MV-4-11 (cell line): ENCODE measurements at places on chromosomes 13 and 19.
A peak's percentile ranks its signal among the peaks of the same experiment; 100 is the strongest.

- no peak for DNase-seq
Observed at GRCh38 chr13:48873587-48873986, 102.1 kb upstream of the FNDC3A start.

- no peak for DNase-seq
Observed at GRCh38 chr19:36149673-36150406, 2.4 kb downstream of the COX7A1 start.

DNA sequence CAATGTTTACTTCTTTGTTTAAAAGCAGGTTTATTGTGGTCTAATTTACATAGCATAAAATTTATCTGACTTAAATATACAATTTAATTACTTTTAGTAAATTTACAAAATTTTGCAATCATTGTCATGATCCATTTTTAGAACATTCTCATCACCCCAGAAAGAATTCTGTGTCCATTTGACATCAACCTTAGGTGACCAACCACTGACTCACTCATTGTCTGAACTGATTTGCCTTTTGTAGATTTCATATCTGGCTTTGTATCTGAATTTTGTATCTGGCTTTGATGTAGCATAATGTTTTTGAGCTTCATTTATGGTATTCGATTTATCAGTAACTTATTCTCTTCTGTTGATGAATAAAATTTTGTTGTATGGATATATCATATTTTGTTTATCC lies 40.4 kb downstream of the EDNRB start:
- DNase-seq, result no peak

- DNase-seq, result no peak
Observed at GRCh38 chr13:23147827-23148226, 33.0 kb upstream of the SGCG start.

DNA sequence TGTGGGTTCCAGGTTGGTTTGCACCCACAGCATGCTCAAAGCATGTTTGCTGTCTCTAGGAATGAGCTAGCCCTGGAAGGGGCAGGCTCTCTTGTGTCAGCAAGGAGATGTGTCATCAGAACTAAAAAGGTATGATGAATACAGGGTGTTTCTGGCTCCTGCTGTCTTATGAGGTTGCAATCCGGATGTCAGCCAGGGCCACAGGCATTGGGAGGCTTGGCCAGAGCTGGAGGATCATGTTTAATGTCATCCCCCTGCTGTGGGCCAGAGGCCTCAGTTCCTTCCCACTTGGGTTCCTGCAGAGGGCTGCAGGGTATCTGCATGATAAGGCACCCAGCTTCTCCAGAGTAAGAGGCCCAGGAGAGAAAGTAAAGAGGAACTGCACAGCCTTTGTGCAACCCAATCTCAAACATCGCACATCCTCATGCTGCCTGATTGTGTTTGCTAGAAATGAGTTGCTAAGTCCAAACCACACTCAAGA lies 193.6 kb downstream of the COL4A1 start:
- no peak for DNase-seq

- DNase-seq, result no peak
Observed at GRCh38 chr19:870963-871401, 11.5 kb downstream of the CFD start.

DNA sequence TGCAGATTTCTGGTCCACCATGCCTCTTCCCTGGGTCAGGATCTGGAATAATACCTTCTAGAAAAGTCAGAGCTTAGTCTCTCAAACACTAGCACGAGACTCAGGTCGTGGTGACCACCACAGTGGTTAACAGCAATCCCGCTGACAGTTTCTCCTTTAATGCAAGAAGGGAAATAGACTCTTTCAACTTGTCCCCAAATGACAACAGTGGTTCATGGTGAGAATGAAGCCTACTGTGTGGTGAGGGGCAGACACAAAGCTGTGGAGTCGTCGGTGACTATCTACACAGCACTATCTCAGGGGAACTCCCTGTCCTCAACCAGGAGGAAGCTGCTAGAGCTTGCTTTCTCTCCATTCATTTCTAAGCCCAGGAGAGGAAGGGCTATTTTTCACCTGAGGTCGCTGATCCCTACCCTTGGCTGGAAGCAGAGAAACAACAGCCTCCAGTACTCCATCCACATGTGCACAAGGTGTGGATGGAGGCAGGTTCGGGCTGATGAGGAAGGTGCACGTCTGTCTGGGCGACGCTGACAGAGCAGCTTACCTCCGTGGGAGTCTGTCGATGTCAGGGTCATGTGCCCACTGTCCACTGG lies 72.4 kb downstream of the STK24 start:
- DNase-seq, result peak; percentile 35

GRCh38 chr13:62779161-62779560 lies 1363.5 kb upstream of the PCDH20 start:
- DNase-seq, result no peak
